ENCODE measurements at places on chromosomes 11 and 22. TPM values are rescaled to one million over a fixed set of nuclear protein-coding genes. Genes with fewer than 3 reads are reported as not detected.

DNA sequence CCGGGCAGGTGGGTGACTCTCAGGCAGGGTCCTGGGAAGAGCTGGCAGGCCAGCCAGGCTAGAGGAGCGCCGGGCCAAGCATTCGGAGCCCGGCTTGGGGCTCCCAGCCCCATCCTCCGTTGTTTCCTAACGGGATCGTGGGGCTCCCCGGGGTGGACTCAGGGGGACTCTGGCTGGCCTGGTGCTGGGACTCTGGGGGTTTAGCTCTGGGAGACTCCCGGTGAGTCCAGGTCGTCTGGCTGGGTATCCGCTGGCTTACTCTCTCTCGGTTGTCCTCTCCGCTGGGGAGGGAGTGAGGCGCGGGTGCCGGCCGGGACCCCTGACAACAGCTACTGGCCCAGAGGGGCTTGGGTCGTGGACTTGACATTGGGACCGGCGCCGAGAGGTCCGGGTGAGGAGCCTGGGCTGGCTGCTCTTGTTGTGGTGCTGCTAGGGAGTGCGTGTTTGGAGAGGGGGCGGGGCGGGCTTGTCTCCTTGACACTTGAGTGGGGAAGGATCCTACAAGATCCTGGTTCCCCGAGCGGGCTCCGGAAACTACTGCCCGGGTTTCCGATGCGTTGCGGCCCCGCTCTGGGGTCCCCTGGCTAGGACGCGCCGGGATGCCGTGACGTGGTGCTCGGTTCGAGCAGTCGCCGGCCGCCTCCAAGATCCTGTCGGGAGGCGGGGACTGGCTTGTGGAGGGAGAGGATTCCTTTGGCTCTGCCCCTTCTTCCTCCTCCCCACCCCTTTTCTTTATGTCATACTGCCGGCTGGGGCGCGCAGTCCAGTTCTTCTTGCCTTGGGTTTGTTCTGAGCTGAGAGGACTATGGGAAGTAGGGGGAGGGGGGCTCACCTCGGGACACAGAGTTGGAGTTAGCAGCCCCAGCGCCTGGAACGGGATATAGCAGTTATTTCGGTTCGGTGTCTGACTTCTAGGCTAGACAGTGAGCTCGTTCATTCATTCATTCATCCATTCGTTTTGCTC, 585 bp downstream of the EMSY start:
- peak; percentile 94 for DNase-seq

GRCh38 chr22:49006207-49007012, 821.3 kb downstream of the BRD1 start:
- DNase-seq, result no peak

- DNase-seq, result no peak
Observed at GRCh38 chr22:33472462-33473344, 414.5 kb upstream of the SYN3 start.

DNA sequence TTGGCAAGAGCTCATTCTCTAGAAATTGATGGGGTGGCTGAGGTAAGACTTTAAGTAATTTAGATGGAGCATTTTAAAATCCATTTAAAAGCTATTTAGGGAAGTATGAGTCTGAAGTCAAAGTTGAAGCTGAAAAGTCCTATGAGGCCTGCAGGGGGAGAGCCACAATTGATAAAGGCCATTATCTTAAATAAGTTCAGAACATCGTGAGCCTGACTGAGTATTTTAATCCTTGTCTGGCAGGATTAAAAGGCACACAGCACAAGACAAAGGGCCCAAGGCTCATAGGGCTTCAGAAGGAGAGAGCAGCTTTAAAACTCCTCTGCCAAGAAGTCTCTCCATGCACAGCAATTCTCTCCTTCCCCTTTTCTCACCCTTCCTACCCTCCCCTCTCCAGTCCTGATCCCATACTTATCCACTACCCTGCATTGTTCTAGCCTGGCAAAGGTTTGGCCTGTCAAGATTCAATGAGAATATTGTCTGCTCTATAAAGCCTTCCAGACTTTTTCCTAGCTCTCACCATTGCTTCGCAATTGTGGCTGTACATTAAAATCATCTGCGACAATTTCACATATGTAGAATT, 1312.9 kb downstream of the FAM181B start:
- no peak for DNase-seq

GRCh38 chr11:17760102-17761029, 25.8 kb downstream of the KCNC1 start:
- DNase-seq, result peak; percentile 83

GRCh38 chr11:87266751-87267150, 229.0 kb downstream of the TMEM135 start:
- DNase-seq, result no peak

GRCh38 chr11:121067453-121067852, 33.6 kb upstream of the TECTA start:
- no peak for DNase-seq

DNA sequence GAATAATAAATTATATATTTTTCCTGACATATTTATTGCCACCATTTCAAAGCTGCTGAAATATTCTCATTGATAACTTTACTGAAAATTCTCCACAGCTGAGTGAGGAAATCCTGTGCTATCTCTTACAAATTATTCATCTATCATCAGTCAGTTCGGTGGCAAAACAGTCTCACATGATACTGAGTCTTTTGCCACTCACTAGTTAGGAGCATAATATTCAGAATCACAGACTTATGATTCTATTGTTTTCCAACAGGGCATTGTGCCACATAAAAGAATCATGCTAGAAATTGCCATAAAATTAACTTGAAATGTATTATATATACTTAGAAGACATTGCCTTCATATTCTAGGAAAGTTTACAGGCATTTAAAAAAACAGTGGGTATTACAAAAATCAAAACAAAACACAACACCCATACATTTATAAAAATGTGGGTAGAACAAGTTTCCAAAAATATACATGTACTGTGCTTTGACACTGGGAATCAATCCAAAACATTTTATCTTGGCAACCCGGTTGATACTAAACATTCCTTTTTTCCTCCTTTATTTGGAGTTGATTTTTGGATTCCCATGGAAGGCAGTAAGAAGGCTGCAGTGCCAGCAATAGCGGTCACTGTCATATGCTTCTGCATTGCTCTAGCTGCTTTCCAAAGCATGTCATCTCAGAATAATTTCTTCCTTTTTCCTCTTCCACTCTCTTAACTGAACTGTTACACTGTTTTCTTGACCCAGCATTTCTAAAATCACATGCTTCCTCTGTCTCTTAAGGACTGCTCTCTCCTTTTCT, 42.5 kb downstream of the ATG16L2 start:
- no peak for DNase-seq

DNA sequence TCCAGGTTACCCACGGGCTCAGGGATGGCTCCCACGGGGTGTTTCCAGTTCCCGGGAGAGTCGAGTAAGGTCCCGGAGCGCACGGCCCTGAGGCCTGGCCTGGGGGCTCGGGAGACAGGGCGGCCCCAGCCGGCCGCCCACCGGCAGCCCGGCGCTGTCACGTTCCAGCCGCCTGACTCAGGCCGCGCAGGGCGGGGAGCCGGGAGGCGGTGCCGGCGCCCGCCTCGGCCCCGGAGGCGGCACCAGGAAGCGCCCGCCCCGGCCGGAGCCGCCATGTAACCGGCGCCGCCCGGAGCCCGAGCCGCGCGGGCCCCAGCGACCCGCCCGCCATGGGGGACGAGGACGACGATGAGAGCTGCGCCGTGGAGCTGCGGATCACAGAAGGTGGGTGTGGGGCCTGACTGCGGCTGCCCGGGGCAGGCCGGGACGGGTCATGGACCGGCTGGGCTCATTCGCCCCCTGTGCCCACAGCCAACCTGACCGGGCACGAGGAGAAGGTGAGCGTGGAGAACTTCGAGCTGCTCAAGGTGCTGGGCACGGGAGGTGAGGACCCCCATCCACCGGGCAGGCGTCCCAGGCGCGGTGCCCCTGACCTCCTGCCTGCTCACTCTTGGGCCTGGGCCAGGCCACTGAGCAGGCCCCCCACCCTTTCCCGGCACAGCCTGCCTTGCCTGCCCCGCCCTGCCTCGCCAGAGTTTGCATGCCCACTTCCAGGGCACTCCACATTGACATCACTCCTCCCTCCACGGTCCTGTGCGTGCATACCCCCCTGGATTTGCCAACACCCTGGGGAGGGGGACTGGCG, at the start of gene RPS6KA4:
TSS of gene RPS6KA4 (plus strand) at position 256 of the 805 bp plus-strand sequence. CDS start at position 330, 74 bp downstream.
- DNase-seq, result peak; percentile 84

DNA sequence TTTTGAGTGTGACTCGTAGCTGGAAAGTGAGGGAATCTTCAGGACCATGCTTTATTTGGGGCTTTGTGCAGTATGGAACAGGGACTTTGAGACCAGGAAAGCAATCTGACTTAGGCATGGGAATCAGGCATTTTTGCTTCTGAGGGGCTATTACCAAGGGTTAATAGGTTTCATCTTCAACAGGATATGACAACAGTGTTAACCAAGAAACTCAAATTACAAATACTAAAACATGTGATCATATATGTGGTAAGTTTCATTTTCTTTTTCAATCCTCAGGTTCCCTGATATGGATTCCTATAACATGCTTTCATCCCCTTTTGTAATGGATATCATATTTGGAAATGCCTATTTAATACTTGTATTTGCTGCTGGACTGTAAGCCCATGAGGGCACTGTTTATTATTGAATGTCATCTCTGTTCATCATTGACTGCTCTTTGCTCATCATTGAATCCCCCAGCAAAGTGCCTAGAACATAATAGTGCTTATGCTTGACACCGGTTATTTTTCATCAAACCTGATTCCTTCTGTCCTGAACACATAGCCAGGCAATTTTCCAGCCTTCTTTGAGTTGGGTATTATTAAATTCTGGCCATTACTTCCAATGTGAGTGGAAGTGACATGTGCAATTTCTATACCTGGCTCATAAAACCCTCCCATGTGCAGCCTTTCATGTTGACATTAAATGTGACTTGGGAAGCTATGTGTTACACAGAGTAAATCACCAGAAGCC, 11.0 kb downstream of the OR51E1 start:
- no peak for DNase-seq

GRCh38 chr11:59415111-59415510, 11.1 kb downstream of the OR5A2 start:
- no peak for DNase-seq

DNA sequence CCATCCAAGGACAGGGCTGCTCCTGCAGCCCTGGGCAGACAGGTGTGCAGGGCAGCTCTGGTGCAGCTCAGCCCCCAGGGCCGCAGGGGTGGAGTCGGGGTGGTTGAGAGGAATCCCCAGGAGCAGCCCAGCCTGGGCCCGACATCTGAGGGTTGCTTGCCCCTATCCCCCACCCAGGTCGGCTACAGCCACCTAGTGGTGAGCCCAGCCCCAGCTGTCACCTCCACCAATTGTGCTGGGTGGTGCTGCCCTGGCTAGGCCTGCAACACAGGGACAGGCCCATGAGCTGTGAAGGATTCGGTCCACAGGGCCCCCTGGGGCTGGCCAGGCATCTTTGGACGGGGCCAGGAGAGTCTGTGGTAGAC, 29.6 kb downstream of the RTN4R start:
- peak; percentile 94 for DNase-seq

- DNase-seq, result no peak
Observed at GRCh38 chr22:27616033-27616432, 185.5 kb downstream of the MN1 start.

GRCh38 chr11:110886288-110886970, 174.2 kb upstream of the ARHGAP20 start:
- no peak for DNase-seq

- no peak for DNase-seq
Observed at GRCh38 chr11:104106136-104106754, 57.7 kb downstream of the PDGFD start.

- peak; percentile 73 for DNase-seq
Observed at GRCh38 chr11:2924821-2925675, 4.2 kb downstream of the PHLDA2 start.

DNA sequence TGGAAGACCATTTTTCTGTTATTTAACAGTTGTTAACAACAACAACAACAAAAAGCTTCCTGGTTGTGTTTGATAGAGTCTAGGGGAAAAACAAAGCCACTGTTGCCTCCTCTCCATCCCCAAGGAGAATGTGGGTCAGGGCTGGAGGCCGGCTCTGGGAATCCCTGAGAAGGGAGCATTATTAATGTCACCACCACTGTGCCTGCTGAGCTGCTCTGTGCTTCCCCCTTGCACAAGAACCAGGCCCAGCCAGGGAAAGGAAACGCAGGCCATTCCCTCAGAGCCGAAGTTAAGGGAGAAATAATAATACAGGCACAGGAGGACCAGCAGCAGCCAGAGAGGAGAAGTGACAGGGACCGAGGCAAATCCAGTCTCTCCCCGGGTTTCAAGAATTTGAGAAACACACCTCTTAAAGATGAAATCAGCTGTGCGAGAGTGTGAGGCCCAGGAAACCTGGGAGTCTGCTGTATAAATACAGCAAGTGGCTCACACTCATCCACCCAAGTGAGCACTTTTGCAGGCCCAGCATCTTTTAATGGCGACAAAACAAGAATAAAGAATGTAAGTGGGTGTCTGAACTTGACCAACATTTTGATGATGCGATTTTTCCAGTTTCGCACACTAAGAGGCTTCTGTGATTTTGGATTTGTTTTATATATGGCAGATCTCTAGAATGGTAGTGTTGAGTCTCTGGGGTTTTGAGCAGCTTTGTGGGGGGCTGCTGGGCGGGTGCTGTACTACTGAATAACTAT, 539.2 kb downstream of the NTM start:
- DNase-seq, result no peak

DNA sequence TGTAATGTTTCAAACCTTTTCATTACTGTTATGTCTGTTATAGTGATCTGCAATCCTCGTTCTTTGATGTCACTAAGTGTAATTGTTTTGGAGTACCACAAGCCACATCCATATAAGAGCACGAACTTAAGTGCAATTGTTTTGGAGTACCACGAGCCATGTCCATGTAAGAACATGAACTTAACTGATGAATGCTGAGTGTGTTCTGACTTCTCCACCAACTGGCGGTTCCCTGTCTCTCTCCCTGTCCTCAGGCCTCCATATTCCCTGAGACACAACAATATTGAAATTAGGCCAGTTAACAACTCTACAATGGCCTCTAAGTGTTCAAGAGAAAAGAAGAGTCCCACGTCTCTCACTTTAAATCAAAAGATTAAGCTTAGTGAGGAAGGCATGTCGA, 23.5 kb downstream of the TESMIN start:
- DNase-seq, result peak; percentile 29

The GPR83 gene
- not detected for total RNA-seq

The SIPA1 gene
- 95.3 TPM for total RNA-seq

The CSF2RB gene
- total RNA-seq, result not detected

The NXPE4 gene
- total RNA-seq, result not detected

The RNF26 gene
- total RNA-seq, result 13.3 TPM

The FBLN1 gene
- total RNA-seq, result 0.63 TPM

The CALCA gene
- total RNA-seq, result not detected

The SAAL1 gene
- total RNA-seq, result 16.5 TPM

The CACNA1I gene
- 0.03 TPM for total RNA-seq

The GGTLC3 gene
- not detected for total RNA-seq

The MB gene
- total RNA-seq, result 0.79 TPM
